Stimulated activated CD4-positive, alpha-beta T cell treated with anti-CD3 and anti-CD28 coated beads, Interleukin-1b, Interleukin-23, amount 100 ng/mL, for 24 hours (primary cell): ENCODE measurements at places on chromosomes 2 and 18.

DNA sequence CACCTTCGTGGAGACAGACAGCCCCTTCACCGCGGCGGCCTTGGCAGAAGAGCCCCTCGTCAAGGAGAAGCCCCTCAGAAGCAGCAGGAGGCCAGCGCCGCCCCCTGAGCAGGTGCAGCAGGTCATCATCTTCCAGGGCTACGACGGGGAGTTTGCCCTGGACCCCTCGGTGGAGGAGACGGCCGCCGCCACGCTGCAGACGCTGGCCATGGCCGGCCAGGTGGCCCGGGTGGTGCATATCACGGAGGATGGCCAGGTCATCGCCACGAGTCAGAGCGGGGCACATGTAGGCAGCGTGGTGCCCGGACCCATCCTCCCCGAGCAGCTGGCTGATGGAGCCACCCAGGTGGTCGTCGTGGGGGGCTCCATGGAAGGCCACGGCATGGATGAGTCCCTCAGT lies 145.7 kb downstream of the PTGR3 start:
- no peak for DNase-seq

- DNase-seq, result no peak
These were observed 75.4 kb downstream of the CSRNP3 start for GRCh38 chr2:165544897-165545296.

- no peak for DNase-seq
These were observed 49.9 kb downstream of the FAM210A start for GRCh38 chr18:13676471-13676870.

- DNase-seq, result no peak
These were observed 16.4 kb upstream of the CD28 start for GRCh38 chr2:203690117-203690431.

- DNase-seq, result no peak
These were observed 97.1 kb upstream of the TMEM178A start for GRCh38 chr2:39568561-39569006.

- DNase-seq, result no peak
These were observed 98.8 kb downstream of the TRABD2A start for GRCh38 chr2:84781942-84782716.

DNA sequence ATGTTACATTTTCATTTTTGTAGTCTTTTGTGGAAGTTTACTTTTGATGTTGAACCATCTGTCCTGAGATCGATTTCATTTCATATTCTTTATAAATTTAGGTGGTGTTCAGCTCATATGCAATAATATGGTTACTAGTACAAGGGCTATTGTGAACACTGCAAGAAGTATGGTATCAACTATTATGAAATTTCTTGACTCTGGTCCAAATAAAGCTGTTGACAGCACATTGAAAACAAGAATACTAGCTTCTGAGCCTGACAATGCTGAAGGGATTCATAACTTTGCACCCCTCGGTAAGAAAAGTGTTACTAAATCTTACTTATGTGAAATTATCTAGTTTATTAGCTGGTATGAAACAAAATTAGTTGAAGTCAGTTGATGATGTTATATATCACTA lies 124.9 kb upstream of the TTC27 start:
- no peak for DNase-seq

- no peak for DNase-seq
These were observed 78.5 kb downstream of the RHOB start for GRCh38 chr2:20525041-20526035.

- DNase-seq, result no peak
These were observed 119.0 kb downstream of the PMAIP1 start for GRCh38 chr18:60018618-60019462.
